Amniotic epithelial cell (primary cell): ENCODE measurements at places on chromosomes 7 and 10.

GRCh38 chr7:132065193-132065988, 509.0 kb upstream of the PODXL start:
- DNase-seq: peak; percentile 95

DNA sequence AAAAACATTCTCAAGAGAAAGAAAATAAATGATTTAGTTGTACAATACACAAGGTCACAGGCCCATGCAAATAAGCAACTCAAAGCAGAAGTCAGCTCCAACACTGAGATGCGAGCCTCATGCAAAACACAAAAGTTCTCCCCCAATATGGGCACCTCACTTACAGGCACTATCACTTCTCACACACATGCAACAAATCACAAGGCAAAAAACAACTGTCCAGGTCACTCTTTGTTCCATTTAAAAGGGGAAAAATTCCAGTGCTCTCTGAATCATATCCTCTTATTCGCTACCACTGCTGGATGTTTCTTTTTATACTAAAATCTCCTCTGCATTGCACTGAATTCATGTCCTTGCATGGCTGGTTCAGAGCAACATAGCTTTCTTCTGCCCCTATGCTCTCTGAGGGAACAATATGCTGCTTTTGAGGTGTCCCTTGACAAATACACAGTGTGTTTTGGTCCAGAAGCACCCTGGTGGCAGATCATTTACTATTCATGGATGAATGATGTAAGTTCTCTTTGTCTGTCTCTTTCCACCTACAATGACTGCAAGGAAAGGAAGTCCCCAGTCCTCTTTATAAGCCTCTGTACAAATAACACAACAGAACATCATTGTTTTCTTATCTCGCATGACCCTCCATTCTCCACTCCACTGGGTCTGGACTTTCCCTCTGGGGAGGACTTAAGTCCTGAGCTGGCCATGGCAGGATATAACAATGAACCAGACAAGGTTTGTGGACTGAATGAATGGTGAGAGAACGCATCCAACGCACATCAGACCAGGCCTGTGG, 85.4 kb upstream of the GSDME start:
- no peak for DNase-seq

DNA sequence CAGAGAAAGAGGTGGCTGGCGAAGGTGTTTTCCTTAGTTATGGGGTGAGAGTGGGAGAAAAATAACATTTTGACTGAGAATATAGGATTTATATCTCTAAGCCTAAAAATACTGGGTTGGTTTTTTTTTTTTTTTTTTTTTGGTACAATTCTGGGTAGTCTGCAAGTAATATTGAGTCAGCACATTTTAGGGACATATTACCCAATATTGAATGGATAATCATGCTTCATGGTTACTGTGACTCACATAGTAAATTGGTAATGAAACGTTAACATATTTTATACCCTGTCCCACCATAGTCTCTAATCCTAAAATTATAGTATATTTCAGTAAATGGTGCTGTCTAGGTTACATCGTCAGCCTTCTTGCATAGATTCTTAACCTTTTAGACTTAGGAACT, 91.4 kb downstream of the TPST1 start:
- no peak for DNase-seq

- no peak for DNase-seq
Measured at GRCh38 chr7:80609751-80610150, 28.7 kb upstream of the CD36 start.

DNA sequence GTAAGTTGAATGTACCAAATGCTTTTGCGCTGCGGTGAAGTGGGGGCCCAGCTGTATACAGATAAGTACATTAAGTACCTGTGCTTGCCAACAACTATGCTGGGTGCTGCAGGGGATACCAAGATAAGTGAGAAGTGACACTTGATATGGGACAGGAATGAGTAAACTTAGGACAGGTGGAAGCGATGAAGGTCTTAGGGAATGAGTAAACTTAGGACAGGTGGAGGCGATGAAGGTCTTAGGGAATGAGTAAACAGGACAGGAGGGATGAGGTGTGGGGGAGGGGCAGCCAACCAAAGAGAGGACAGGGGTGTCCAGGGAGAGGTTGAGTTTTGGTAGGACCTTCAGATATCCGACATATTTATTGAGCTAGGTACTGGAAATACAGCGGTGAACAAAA, 1.4 kb downstream of the MDH2 start:
- DNase-seq: no peak

DNA sequence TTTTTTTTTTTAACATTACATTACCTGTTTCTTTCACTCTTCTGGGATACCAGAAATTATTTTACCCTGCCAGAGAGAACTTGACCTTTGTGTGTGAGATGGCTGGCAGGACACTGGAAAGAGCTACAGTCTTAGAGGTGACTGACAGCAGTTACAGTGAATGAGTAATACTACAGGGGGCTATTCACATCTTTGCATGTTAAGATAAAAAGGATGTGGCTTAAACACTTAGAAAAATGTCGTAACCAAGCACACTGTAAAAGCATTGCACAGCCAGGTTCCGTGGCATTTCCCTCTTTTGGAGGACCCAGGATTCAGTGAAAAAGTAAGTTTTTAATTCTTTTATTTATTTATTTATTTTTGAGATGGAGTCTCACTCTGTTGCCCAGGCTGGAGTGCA, 18.8 kb upstream of the TBC1D12 start:
- DNase-seq: peak; percentile 32

GRCh38 chr10:34699904-34700517, 115.1 kb downstream of the PARD3 start:
- peak; percentile 16 for DNase-seq

DNA sequence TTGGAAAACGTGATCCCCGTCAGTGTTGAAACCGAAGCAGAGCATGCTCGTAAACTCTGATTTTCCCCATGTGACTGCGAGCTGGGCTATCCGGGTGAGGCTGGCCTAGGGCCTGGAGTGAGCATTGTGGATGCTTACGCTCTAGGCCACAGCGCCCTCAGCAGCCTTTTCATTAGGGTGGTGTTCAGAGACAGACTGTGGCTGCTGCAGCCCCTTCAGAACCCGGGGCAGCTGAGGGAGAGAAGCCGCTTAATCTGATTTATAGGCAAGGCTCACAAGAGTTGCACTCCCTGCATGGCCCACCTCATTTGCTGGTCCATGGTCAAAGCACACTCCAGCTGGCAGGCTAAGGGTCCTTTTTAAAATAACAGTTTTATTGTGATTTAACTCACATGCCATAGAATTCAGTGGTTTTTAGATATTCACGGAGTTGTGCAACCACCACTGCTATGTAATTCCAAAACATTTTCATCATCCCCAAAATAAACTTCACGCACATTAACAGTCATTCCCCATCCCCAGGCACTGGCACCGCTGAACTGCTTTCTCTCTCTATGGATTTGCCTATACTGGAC, 72.5 kb downstream of the SYPL1 start:
- peak; percentile 78 for DNase-seq

DNA sequence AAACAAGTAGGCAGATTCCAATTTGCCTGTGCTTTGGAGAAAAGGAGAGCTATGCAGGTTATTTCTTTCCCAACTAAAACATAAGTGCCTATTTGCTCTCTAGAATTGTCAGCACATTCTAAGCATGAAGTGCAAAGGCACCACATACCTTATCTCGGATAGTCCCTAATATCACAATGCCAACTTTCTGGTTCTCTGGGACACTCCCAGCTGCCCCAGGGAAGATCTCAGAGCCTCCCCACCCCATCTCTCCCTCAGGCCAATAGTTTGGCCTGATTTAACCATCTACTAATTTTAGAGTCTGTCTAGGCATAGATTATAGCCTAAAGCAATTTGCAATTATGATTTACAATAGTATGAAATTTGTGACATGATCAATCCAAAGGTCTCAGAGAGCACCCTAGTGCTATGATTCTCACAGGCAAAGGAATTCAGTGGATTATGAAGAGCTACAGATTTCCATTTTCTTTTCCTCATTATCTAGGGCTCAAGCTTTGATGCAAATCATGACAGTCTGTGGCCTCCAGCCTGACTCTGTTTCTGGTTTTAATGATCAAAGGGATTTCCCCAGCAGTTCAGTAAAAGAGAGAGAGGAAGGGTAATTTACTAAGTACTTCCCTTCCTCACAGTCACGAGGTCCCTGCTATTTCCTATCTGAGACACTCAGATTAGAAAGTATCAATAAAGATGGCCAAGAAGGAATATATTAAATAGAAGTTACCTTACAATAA, 29.0 kb upstream of the IL6 start:
- DNase-seq: no peak

DNA sequence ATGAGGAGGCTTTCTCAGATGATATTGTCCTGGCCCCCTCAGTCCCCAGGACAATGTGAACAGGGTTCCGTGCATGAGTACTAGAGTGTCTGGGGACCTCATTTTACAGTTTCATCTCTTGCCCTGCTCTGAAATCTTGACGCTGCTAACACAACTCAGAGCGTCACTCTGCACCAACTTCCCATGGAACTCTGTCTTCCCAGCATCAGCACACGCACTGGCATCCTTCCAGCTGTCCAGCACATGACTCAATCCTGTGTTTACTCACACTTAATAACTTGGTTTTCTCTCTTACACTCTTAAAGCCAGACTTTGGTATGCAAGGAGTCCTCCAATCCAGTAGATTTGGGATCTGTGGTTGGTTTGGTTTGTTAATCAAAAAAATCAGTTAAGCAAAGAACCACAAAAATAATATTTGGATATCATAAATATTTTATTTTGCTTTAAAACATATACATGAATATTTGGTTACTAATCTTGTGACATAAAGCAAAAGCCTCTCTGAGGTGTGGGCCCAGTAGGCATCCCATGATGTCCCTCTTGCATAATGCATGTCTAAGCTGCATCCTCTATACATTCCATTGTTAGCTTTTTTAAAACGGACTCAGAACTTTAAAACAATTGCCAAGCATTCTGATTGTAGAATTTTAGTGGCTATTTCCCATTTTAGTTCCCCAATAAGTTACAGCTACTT, 131.0 kb downstream of the CXCL12 start:
- DNase-seq: peak; percentile 60

GRCh38 chr7:47690902-47691558, 109.1 kb upstream of the TNS3 start:
- peak; percentile 52 for DNase-seq

DNA sequence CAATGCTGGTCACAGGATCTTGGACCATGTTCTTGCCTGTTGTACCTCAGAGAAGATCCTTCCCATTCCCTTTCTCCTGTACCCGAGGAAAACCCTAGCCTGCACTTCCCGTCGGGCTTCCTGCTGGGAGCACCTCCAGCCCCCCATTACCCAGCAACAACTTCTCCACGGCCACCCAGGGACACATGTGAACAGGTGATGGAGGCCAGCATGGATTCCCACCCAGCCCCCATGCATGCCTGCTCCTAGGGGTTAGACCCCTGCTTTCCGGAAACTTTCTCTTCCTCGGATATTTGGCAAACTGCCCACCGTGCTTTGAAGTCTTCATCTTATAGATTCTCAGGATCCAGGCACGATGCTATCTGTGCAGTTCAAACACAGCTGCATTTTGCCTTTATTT, 67.3 kb downstream of the CALML3 start:
- no peak for DNase-seq

- DNase-seq: peak; percentile 15
Measured at GRCh38 chr10:108638225-108638624, 1285.1 kb downstream of the XPNPEP1 start.

DNA sequence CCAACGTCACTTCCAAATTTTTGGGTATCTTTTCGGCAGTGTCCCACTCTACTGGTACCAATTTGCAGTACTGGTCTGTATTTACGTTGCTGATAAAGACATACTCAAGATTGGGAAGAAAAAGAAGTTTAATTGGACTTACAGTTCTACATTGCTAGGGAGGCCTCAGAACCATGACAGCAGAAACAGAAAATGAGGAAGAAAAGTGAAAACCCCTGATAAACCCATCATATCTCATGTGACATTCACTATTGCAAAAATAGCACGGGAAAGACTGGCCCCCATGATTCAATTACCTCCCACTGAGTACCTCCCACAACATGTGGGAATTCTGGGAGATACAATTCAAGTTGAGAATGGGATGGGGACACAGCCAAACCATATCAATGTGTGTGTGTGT, 364.0 kb upstream of the KCND2 start:
- DNase-seq: no peak

- DNase-seq: no peak
Measured at GRCh38 chr7:32221056-32221455, 150.8 kb upstream of the PDE1C start.

- DNase-seq: no peak
Measured at GRCh38 chr10:58892031-58892531, 284.4 kb upstream of the PHYHIPL start.

DNA sequence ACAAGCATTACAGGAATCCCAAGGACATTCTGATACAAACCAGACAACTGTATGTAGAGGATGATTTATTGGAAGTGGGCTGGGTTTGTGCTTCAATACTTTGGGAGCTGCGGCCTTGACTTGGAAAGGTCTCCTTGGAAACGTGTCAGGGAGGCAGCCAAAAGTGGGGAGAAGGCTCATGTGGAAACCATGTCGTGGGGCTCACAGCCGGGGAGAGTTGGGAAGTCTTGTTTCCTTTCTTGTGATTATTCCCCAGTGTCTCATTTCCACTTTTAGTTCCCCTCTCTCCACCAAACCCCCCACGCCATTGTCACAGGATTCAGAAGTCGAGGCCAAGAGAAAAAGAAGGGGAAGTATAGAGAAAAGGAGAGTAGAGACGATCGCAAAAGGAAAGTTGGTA, 53.9 kb upstream of the SFMBT2 start:
- DNase-seq: no peak

DNA sequence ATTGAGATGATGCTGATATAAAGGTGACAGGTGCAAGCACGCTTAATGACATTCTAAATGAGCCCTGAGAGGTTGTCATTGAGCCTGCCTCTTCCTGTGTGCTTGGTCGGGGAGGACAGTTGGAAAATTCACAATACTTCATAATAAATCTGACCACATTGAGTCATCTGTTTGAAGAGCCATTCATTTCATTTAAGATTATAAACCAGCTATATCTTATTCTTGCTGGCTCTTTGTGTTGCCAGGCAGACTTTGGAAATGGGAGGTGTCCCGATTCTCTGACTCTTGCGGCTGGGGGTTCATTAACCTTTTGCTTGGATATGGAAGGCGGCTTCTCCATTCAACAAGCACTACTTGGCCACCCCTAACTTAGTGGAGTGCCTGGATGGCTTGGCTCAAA, 198.2 kb downstream of the FANK1 start:
- peak; percentile 21 for DNase-seq

- DNase-seq: no peak
Measured at GRCh38 chr10:10417671-10418070, 600.0 kb upstream of the CELF2 start.

DNA sequence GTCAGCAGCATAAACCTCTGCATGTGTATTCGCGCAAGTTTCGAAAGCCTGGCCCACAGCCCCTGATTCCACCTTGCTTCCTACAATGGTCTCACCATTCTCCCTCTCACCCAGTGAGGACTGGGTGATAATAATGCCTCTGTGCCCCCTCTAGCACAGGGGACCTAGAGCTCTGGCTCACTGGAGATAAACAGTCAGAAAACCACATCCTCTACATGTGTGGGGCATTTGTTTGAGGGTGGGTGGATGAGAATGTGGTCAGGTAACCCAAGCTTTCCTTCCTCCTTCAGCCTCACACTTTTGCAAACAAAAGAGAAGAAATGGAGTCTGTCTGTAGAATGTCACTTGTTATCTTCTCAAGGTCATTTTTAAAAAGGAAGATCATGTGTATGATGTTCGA, 373.5 kb downstream of the KCNMA1 start:
- no peak for DNase-seq
